ENCODE measurements at places on chromosomes 6 and 20.
A peak's percentile ranks its signal among the peaks of the same experiment; 100 is the strongest.

DNA sequence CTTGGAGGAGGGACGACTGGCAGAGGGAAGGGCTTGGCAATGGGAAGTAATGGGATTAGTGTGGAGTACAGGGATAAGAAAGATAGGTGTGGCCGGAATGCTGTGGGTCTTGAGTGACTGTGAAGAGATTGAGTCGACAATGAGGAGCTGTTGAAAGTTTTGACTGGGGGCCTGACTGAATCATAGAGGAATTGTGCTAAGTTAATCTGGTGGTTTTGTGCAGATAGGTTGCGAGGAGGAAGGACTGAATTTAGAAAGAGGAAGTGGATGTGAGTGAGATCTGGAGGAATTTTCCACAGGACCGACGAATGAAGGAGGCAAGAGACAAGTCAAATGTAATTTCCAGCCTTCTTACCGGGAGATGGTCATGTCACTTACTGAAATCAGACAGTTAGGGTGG is 143.9 kb upstream of the RALGAPA2 start:
- no peak for DNase-seq

DNA sequence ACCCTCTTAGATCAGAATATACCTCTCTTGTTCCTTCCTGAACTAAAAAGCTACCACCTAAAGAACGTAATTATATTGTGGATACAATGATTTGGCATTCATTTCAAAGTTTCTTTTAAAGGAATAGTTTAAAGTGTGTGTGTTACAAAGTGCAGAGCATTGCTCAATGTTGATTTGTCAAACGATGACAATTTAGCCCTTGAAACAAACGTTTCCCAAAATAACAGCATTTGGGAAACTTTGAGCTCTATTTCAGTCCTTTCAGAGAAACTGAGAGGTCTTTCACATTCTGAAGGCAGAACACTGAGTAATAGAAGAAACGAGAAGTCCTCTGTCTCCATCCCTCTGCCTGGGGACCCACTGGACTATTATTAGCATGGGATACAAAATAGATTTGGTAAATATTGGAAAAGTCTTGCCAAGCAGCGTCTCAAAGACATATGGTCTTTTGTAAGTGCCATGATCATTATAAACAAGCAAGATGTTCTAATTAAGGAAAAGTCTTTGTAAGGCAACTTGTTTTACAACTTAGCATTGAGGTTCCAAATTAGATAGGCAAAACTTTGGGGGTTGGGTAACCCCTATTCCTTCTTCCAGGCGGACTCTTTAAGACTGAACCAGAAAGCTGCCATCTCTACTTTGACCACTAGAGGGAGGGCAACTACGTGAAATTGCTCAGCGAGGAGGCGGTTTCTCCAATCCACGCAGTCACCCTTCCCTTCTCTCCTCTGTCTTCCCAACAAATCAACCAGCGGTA is 208.8 kb downstream of the RNF144B start:
- peak; percentile 69 for DNase-seq

GRCh38 chr6:27814665-27815424 is 97.4 kb downstream of the OR2B2 start:
- no peak for DNase-seq

- DNase-seq: no peak
Measured at GRCh38 chr20:15700147-15700765, 873.0 kb downstream of the KIF16B start.

- DNase-seq: peak; percentile 58
Measured at GRCh38 chr20:35947489-35947888, 6.8 kb downstream of the SCAND1 start.

- no peak for DNase-seq
Measured at GRCh38 chr20:3777716-3778629, 3.3 kb downstream of the SPEF1 start.

- DNase-seq: no peak
Measured at GRCh38 chr6:17088091-17088611, 13.7 kb upstream of the STMND1 start.

- peak; percentile 20 for DNase-seq
Measured at GRCh38 chr6:70547313-70547712, 19.4 kb upstream of the SDHAF4 start.

DNA sequence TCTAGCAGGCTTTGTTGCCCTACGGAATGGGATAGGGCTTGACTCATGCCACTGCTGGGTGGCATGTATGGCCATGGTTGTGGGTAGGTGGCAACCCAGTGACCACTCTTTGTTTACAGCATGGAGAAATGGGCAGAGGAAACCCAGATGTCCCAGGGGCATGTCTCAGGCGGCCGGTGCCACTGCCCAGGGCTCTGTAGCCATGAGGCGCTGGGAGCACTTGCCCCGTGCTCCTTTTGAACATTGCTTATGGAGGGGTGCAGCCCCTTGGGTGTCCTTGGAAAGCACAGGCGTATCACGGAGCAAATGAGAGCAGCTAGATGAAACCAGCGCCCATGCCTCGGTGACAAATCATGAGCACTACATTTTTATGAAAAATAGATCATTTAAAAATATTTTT is 212.5 kb upstream of the ECI2 start:
- DNase-seq: no peak

DNA sequence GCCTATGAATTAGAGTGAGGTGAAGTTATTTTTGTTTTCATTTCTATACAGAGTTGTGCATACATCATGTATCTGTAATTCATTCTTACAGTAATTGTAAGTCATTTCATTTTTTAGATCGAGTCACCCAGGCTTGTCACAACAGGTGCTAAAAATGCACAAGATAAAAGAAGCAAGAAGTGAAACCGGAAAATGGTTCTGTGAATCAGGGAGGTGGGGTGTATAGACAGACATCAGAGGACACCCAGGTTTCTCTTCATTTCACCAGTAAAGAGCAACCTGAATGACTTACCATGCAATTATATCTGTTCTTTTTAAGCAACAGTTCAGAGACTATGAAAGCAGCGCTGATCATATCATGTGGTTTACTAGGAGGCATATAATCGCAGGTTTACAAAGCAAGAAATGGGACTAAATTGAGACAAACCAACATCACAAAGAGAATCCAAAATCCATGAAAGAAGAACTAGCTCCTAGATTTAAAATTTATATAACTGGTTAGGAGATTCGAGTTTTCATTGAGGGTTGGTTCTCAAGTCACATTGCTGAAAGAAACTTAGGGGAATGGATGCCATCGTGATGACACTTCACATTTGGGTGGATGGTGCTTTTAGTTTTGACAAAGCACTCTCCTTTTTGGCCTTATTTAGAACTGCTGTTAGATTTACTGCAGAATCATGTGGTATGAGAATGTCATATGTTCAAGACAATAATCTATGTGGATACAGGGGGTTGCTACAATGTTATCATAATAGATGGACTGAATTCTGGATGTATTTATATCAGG is 27.9 kb upstream of the TBC1D7 start:
- DNase-seq: peak; percentile 10

DNA sequence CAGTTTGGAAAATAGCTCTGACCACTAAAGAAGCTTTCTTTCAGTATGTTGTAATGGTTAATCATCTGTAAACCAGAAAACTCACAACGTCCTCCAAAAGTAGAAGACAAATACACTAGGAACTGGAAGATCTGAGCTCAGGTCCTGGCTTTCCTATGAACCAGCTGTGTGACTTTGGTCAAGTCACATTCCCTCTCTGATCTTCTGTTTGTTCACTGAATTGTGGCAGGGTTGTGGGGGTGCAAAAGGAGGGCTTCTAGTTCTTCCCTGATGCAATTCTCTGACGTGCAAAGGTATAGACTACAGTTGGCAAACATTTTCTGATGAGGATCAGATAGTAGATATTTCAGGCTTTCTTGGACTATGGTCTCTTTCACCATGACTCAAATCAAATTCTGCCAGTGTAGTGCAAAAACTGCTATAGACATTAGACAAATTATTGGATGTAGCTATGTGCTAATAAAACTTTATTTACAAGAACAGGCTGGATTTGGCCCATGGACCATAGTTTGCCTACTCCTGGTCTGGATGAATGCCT is 44.9 kb downstream of the ATXN1 start:
- no peak for DNase-seq

Measured in SJCRH30 (cell line).